Kidney capillary endothelial cell (primary cell): ENCODE measurements at places on chromosomes 2 and 18.
A peak's percentile ranks its signal among the peaks of the same experiment; 100 is the strongest.

GRCh38 chr2:42156721-42157120, 12.4 kb upstream of the EML4 start:
- DNase-seq, result no peak

DNA sequence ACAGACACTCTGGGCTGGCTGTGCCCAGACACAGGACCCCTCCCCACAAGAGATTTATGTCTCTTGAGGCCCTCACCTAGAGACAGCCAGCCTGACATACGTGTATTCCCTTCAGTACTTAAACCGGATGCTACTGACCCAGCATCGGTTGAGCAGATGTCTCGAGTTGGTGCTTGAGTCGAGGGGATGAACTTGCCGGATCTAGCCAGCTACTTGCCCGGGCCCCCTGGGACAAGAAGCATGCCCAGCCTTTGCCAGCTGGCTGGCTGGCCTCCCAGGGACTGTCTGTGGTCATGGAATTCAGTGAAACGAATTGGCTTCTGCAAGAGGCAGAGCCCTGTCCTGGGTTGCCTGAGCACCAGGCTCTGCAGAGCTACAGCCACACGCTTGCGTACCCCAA, 36.0 kb downstream of the DNMT3A start:
- DNase-seq, result no peak

- DNase-seq, result peak; percentile 67
Observed at GRCh38 chr2:36780231-36780839, 83.8 kb downstream of the VIT start.

DNA sequence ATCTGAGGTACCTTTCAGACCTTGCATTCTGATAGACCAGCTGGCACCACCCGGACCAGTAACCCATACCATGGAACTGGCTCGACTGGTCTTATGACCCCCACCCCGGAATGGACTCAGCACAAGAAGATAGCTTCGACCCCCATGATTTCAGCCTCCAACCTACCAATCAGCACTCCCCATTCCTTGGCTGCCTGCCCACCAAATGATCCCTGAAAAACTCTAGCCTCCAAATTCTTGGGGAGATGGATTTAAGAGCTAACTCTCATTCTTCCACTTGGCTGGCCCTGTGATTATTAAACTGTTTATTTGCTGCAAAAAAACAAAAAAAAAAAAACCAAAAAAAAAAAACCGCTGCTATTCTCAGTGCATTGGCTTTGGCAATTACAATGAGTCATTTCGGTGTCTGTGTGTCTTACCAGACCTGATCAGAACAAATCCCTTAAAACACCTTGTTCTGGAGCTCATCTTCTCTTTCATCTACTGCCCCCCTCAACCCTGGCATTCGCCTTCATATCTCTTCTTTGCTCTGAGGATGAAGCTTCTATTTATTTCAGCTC, 60.1 kb upstream of the KIF5C start:
- no peak for DNase-seq

- DNase-seq, result no peak
Observed at GRCh38 chr18:52190195-52190594, 149.8 kb upstream of the DCC start.

DNA sequence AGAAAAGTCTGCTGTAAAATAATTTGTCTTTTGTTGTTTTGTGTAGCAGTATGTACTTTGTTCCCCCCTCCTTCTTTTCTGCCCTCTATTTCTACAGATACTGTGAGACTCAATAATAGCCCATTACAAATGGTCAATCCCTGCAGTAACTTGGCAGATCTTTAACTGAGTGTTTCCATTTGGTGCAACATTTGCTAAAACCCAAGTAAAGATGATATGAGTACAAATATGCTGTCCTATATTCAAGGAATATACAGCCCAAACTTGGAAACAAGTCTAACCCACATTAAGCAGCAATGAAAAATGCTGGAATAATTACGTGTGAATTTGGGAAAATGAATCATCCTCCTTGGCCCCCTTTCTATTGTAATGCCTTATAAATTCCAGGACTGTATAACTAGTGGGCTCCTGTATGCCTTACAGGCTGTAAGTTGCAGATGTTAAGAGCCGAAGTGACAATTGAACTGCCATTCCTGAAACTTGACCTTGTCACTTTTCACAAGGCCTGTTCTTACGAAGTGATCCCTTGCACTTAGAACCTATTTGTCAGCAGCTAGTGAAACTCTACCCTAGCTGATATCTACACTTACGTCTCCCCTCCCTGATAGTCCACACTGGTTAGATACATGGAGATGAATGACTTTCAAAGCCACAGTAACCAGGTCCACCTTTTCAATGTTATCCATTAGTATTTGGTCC, 104.9 kb downstream of the IRS1 start:
- no peak for DNase-seq

DNA sequence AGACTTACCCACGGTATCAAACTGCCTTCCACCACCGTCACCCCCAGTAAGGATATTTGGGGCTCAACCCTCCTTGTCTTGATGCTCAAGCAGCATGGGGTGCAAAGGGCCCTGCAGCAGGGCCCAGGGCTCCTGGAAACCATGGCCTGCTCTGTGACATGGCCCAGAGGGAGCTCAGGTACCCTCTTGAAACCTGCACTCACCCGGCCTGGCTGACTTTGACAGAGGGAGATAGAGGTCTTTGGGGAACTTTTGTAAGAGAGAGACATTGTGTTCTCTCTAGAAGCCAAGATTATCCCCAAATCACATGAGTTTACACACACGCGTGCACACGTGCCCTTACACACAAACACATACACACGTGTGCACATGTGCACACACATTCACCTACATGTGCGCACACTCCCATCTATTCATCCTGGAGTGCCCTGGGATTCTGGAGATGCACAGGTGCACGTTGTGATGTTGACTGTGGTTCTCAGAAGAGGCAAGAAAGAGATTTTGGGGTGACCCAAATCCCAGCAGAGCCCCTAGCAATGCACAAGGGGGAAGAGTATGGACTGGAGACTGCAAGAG, 19.6 kb upstream of the KCNK3 start:
- no peak for DNase-seq

GRCh38 chr2:198309673-198310280, 505.4 kb downstream of the PLCL1 start:
- DNase-seq, result peak; percentile 53

- DNase-seq, result no peak
Observed at GRCh38 chr18:57205641-57206040, 58.8 kb downstream of the BOD1L2 start.

- DNase-seq, result no peak
Observed at GRCh38 chr18:33316146-33316587, 124.4 kb downstream of the CCDC178 start.

- no peak for DNase-seq
Observed at GRCh38 chr2:95277246-95277906, 3.1 kb downstream of the PROM2 start.

DNA sequence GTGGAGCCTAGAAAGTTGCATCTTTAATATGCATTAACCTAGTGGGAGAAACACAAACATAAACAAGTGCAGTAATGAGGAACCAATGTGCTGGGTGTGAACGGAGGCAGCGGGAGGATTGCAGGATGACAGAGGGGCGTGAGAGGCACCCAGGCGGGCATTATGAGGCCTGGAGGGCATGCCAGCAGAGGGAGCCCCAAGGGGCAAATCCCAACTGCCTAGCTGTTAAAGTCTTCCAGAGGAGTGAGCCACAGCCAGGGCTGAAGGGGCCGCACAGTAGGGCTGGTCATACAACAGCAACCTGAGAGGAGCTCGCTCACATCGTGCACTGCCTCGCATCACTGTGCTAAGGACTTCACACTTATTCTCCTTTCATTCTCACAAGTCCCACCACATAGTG, 13.3 kb upstream of the PRELID3A start:
- DNase-seq, result no peak

DNA sequence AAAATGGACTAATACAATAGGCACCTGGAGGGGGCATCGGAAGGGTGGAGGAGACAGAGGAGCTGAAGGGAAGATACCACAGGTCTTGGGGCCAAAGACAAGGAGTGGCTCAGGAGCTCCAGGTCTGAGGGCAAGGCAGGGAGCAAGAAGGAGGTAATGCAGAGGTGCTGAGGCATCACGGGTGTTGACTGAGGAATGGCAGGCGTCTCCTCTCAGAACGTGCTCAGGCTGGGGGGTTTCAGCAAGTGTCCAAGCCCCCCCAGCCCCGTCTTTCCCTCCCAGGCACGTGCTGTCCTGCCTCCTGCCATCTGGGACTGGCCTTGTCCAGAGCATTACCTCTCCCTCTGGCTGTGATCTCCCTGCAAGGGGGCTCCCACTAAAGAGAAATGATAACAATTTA, 265.4 kb downstream of the DCDC2C start:
- DNase-seq, result no peak

GRCh38 chr2:186036862-186037449, 298.4 kb downstream of the FSIP2 start:
- DNase-seq, result no peak

DNA sequence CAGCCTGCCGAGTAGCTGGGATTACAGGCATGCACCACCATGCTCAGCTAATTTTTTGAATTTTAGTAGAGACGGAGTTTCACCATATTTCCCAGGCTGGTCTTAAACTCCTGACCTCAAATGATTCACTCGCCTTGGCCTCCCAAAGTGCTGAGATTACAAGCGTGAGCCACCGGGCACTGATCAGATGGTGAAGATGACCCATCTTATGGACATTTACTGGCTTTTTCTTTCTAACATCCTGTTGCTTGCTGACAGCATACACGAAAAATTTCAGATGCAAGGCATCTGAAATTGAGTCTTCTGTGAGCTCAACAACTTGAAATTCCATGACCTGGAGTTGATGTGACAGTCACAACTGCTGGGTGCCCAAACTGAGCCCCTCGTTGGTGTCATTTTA, 859.5 kb upstream of the CNTNAP5 start:
- no peak for DNase-seq

DNA sequence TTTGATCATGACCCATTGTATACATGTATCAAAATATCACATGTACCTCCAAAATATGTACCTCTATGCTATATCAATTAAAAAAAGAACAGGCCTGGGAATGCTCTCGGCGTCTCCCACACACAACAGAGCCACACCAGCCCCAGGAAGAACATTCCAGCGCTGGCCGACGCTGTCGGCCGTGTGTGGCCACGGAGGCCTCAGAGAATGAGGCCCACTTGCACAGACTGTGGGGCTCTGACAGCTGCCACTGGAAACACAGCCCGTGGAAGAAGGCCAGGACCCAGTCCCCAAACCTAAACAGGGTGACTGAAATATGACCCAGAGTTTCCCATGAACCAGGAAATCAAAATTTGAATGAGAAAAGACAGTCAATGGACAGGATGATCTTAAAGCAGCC, 69.7 kb downstream of the EIPR1 start:
- no peak for DNase-seq

- DNase-seq, result no peak
Observed at GRCh38 chr2:34660741-34661140, 1061.6 kb upstream of the FAM98A start.

DNA sequence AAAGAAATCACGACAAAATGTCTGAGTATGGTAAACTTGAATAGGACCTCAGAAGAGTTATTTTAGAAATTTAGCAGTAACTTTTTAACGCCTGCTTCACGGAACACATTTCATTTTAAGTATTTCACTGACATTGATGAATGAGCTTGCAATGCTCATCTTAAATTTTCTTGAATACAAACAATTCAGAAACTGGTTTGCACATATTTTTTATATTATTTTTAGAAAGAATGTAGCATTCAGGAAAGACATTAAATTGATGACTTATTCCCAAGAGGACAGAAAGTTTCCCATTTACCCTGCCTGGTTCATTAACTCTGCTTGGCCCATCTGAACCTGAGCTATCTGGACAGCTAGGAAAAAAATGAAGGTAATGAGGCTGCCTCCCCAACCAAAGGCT, 89.3 kb downstream of the MBD2 start:
- DNase-seq, result no peak

GRCh38 chr2:49309461-49309860, 155.1 kb upstream of the FSHR start:
- no peak for DNase-seq

DNA sequence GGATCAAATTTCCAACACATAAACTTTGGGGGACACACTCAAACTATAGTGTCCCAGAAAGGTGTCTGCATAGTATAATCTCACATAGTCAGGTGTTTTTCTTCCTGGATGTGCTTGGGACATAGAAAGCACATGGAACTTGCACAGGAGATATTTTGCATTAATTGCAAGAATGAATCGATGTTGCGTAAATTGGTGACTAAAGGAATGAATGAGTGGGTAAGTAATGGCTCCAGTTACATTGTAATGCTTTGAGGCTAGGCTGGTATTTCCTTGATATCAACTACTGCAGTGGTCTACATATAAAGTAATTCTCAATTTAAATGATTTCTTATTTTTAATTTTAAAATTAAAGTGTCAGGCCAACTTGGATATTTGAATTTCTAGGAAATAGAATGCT, 53.4 kb downstream of the SH3RF3 start:
- DNase-seq, result no peak

DNA sequence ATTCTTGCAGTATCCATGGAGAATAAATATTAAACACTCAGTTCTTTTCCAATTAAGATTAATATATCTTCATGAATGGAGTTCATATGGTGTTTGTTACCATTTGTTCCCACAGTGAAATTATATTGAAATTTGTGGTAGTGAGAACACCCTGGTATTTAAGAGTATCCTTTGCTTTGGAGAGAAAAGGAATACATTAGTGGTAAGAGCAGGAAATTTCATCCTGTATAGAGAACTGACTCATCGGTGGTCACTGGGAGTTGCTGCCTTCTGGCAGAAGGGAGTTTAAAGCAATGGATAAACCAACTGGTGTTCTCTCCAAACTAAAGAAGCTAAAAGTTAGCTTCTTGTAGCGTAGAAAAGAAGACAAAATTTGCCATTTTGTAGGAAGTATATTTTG, 107.3 kb downstream of the MYO1B start:
- DNase-seq, result peak; percentile 33

- DNase-seq, result no peak
Observed at GRCh38 chr2:3667151-3667631, 9.2 kb downstream of the ALLC start.

DNA sequence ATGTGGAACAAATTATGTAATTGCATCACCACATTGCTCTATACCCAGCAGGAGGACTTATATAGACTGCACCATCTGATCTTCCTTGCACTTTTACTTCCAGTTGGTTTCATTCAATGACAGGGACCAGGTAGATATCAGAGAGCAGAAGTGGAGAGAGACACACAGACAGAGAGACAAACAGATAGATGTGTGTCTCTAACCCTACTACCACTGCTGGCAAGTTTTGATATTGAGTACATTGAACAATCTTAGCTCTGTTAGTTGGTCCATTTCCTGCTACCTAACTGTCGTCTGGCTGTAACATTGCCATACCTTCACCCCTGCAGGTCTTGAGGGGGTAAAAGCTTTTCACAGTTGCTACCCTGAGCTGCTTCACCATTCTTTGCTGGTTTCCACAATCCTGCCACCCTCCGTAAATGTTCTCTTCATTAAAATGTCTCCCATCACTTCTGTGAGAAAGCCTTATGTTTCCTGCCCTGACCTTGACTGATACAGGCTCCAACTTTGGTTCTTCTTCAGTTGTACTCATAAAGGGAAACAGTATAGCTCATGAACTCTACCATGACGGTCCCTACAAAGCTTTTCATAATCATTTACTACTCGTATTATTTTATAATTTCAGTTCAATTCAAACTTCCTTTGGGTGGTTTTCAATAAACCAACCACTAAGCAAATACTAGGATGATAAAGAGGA, 62.3 kb upstream of the ITGA4 start:
- no peak for DNase-seq

- no peak for DNase-seq
Observed at GRCh38 chr2:136281281-136282114, 163.5 kb upstream of the CXCR4 start.
